ENCODE measurements at places on chromosomes 12 and 14.

- no peak for DNase-seq
Observed at GRCh38 chr12:47942614-47943225, 20.7 kb upstream of the TMEM106C start.

DNA sequence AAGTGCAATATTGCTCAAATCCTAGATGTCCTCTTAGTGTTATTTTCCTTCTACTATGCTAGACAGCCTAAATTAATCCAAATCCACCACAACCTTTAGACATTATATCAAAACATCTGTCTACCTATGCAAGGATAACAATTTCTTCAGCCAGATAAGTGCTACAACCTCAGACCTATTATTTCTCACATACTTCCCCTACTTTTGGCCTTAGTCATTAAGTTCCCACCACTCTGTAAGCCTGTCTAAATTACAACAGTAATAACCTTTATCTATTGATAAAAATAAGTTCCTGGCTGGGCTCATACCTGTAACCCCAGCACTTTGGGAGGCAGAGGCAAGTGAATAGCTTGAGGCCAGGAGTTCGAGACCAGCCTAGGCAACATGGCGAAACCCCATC, 74.0 kb downstream of the KIF21A start:
- DNase-seq, result no peak

DNA sequence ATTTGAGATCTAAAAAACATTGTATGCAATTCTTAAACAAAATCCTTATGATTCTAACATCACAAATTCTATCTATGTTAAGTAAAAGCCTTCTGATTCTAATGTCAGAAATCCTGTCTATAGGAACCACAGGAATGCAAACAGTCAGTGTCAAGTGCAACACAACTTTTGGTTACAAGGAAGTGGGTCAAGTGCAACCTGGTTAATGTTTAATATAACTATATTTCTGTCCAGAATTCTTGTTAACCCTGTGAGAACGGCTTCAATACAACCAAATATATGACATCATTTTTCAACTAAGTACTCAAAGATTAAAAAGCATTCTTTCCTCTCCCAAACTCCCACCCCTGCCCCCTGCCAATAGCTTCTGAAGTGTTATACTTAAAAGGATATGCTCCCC, 107.9 kb upstream of the PLEKHA5 start:
- no peak for DNase-seq

DNA sequence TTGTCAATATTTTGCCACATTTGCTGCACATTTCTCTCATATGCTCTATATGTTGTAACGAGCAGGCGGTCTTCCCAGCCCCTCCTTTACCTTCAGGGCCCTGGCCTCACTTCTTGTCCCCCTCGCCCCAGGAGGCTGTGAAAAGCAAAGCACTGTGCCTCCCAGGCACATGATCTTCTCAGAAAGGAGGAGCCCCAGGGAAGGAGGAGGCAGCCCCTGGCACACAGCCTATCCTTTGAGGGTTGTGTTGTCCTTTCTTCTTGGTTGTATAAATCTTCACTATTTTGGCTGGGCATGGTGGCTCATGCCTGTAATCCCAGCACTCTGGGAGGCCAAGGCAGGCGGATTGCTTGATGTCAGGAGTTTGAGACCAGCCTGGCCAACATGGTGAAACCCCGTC, 77.0 kb downstream of the PPP2R5C start:
- DNase-seq, result no peak

DNA sequence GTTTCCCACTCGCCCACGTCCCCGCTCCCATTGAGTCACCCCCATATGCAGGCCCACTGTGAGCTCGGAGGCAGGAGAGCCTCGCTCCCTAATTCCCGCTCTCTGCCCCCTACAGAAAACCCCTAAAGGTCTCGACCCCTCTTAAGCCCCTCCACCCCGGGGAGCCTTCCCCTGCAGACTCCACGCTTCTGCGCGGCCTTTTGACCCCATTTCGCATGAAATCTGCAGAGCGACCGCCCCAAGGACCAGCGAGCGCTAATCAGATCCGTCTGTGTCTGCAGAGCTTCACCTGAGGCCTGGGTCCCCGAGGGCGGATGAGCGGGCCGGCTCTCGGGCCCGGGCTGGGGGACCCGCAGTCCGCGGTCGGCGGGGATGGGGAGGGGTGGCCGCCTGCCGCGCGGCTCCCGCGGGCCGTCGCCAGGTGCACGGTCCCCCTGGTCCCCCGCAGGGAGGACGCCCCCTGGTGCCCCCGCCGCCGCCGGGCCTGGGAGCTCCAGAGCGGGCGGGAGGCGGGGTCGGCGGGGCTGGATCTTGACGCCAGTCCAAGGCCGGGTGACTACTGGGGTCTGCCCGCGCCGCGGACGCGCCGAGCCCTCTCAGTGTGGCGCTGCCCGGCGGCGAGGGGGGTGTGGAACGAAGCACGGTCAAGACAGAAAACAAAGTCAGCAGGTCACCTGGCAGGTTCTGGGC, 10.1 kb downstream of the BMP4 start:
- DNase-seq, result no peak

GRCh38 chr14:55388160-55388559, 23.5 kb downstream of the ATG14 start:
- DNase-seq, result no peak

- DNase-seq, result no peak
Observed at GRCh38 chr14:58637391-58638230, at the start of gene DACT1. Gene DACT1 (plus strand): TSS chr14:58637962. CDS start chr14:58638203, 241 bp downstream.
